ENCODE measurements at places on chromosomes 1 and 21.

DNA sequence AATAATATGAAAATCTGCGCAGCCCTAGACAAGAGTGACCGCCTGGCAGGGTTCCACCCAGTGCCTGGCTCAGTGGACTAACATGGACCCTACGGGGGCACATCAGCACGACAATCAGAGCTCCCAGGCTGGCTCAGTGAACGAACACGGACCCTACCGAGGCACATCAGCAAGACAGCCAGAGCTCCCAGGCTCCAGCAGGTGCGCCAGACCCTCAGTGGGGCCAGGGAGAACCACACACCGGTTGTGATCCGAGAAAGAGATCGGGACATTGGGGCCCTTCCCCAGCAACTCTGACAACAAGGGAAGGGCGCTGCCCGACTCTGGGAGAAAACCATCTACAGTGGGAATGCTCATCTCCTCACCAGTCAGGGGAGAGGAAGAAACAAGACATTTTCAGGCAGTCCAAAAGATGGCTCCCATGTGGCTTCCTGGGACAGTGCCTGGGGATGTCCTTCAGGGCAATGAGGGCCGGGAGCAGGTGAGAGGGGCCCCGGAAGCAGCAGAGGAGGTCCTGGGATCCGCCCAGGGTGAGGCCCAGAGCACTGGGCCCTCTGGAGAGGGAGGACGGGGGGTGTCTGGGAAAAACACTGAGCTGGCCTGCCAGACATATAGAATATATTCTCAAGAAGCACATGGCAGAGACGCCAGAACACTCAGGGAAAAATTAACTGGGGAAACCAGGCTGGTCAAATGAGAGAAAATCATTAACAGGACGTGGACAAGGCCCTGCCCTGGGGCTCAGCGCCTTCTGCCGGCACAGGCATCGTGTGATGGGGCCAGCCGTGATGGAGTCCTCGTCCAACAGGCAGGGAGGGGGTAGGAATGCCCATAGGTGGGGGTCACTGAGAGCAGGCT lies 4.8 kb downstream of the ARHGEF16 start:
- DNase-seq: no peak

- DNase-seq: no peak
Observed at GRCh38 chr1:168640182-168640581, 63.8 kb downstream of the XCL1 start.

GRCh38 chr1:33930346-33931110 lies 66.6 kb downstream of the HMGB4 start:
- DNase-seq: no peak

GRCh38 chr1:87464022-87464490 lies 135.4 kb downstream of the LMO4 start:
- DNase-seq: no peak

GRCh38 chr21:46474382-46474781 lies 15.7 kb downstream of the DIP2A start:
- DNase-seq: no peak

DNA sequence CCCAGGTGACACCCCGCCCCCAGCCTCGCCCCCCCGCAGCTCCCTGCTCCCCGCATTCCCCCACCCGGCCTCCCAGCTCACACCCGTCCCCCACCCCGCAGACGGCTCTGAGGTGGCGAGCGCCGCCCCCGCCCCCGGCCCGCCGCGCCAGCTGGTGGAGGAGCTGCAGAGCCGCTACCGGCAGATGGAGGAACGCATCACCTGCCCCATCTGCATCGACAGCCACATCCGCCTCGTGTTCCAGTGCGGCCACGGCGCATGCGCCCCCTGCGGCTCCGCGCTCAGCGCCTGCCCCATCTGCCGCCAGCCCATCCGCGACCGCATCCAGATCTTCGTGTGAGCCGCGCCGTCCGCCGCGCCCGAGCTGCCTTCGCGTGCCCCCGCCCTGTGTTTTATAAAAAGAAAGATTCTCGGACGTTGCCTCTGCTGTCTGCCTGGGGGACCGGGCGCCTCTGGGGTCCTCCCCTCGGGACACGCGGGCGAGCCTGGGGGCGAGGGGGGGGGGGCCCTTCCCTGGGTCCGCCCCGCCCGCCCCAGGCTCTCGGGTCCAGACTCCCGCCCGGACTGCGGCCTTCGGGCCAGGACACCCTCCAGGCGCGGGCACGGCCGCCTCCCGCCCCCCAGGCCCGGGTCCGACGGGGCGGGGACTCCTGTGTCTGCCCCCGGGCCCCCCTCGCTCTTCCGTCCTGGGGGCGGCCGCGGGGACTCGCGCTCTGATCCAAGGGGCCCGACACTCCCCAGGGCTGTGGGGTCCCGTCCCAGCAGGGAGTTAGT lies 1.6 kb upstream of the MMP23B start:
- DNase-seq: peak; percentile 49

GRCh38 chr1:113786069-113786468 lies 26.2 kb downstream of the RSBN1 start:
- no peak for DNase-seq

DNA sequence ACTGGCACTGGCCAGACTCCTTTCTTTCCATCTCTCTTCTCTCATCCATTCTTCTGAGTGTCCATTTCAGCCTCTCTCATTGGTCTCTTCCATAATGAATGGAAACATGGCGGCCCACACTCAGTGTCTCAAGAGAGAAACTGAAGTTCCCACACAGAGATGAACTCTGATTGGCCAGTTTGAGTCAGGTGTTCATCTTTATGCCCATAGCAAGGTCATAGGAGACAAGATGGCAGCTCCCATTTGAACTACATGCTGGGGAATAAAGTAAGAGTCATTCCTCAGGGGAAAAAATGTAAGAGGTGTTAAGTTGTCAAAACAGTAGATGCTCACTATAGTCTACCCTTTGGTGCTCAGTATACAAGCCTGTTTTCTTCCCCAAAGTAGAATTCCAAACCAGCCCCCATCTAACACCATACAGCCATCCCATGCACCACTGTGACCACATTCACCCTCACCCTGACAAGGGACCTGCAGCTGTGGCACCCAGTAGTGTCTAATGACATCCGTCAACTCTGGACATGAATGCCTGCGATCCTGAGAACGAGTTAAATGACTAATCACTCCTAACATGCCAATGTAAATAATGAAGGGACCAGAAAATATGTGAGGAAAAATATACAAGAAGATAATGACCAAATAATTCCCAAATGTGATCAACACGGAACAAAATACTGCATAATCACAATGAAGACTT lies 12.4 kb downstream of the CDA start:
- peak; percentile 54 for DNase-seq

DNA sequence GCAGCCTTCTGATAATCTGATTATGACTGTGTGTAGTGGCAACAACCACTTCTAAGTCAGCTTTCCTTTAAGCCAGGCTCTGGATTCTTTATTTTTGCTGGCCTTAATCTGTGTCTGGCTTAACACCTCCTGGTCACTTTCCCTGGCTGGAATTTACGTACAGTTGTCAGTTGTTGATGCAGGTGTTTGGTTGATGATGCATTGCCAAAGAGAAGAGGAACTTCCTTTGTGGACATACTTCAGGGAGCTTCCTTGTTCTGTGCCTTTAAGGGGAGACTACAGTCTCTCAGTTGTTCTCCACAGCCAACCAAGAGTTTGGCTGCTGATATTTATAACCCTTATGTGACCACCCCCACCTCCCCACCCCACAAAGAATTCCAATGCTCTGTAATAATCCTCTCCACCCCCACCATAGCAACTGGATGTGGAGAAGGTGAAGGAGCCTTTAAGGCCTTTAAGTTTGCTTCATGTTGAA lies 96.0 kb upstream of the BMP8A start:
- DNase-seq: peak; percentile 92

DNA sequence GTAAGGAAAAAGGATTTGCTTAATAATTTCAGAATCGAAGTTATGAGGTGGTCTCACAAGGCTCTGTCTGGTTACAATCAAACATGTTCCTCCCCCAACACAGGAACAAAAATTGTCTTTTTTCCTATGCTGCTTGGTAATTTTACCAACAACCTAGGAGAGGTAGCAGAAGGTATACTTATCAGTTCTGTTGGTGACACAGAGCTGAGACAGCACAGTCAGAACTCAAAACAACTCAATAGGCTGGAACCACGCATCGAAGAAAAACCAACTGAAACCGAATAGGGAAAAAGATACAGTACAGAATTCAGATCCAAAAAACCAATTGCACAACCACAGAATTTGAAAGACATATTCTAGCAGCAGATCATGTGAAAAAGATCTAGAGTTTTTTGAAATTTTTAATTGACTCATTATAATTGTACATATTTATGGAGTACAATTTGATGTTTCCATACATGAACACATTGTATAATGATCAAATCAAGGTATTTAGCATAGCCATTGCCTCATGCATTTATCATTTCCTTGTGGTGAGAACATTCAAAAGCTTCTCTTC lies 3.8 kb downstream of the G0S2 start:
- no peak for DNase-seq

GRCh38 chr1:19477284-19478249 lies 7.8 kb downstream of the CAPZB start:
- peak; percentile 43 for DNase-seq

- no peak for DNase-seq
Observed at GRCh38 chr1:211082824-211083223, 51.1 kb downstream of the KCNH1 start.

GRCh38 chr21:42735944-42736343 lies 82.5 kb downstream of the PDE9A start:
- DNase-seq: no peak

DNA sequence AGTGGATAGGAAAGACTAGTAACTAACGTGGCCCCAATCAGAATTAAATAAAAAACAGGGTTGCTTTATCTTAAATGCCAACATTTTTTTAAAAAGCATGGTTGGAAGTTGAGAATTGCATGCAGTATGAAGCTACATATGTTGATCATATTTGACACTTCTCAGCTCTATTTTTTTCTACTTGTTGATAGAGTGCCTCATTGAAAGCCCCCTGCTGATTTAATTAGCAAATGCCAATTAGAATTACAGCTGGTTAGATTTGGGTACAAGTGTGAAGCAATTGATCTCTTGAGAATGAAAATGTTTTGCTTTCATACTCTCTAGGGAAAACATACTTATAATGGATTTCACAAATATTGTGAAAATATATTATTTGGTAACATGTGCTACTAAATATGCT lies 40.5 kb downstream of the CHD1L start:
- no peak for DNase-seq

GRCh38 chr1:101065575-101065974 lies 40.0 kb upstream of the DPH5 start:
- no peak for DNase-seq

DNA sequence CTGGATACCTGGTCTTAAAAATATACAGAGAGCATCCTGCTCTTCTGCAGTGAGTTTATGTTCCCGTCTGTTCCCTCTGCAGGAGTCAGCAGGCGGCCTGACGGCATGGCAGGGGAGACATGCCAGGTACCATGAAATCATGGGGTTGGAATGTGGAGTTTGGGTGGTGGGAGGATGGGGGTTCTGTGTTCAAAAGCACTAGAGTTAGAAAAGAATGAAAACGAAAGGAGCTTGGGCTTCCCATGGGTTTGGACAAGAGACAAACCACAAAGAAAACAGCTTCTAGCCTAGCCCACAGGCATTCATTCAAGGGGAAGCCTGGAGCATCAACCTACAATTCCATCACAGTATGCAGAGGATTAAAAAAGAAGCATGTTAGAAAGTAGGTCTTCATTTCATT lies 59.9 kb downstream of the WARS2 start:
- no peak for DNase-seq

DNA sequence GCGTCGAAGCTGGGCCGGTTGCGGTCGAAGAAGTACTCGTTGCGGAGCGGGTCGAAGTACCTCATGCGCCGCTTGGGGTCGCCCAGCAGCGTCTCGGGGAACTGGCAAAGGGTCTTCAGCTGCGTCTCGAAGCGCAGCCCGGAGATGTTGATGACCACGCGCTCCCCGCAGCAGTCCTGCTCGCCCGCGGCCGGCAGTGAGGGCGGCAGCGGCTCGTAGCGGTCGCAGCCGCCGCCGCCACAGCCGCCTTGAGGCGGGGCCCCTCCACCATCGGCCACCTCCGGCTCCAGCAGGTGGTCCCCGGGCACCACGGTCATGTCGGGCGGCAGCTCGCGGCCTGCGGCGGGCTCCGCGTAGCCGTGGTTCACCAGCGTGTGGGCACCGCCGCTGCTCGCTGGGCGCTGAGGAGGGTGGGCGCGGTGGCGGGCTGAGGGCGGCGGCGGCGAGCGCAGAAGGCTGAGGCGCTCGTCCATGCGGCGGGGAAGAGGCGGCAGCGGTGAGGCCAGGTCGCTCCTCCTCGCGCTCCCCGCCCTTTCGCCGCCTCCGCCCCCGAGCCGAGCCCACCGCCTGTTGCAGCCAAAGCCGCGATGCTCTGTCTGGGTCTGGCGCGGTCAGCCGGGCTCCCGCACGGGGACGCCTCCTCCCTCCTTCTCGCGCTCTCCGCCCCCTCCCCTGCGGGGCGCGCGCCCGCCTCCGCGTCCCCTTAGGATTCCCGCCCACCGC lies at the start of gene KCNA3:
Gene KCNA3, minus strand, starts transcription at position 604 of the 723 bp plus-strand sequence. Its CDS starts 131 bp downstream, at position 473.
- no peak for DNase-seq

- no peak for DNase-seq
Observed at GRCh38 chr1:205186191-205186590, 25.3 kb downstream of the DSTYK start.

GRCh38 chr21:42913476-42913875 lies 12.0 kb downstream of the ERVH48-1 start:
- DNase-seq: no peak

- DNase-seq: no peak
Observed at GRCh38 chr21:14519000-14519399, 27.1 kb downstream of the SAMSN1 start.

- DNase-seq: peak; percentile 40
Observed at GRCh38 chr1:33234131-33234530, 22.2 kb upstream of the ZNF362 start.

- DNase-seq: no peak
Observed at GRCh38 chr1:201848230-201848629, 19.3 kb downstream of the IPO9 start.

DNA sequence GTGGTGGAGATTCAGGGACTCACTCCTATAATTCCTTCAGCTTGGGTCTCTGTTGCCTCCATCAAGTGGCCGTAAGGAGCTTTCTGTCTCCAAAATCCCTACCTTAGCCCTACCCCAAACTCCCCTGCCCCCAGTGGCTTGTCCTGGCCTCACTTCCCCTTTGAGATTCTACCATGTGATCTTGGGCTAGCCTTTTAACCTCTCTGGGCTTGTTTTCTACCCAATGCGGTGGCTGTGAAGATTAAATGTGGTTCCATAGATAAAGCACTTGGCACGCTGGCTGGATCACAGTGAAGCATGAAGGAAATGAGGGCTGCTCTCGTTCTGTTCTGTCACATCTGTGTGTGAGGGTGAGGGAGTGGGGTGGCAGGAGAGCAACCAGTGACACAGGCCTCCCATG lies 43.6 kb downstream of the FAAH start:
- no peak for DNase-seq

GRCh38 chr1:222823695-222824094 lies 8.9 kb downstream of the DISP1 start:
- no peak for DNase-seq

- DNase-seq: no peak
Observed at GRCh38 chr1:66416295-66416694, 117.7 kb upstream of the SGIP1 start.
